ENCODE measurements at places on chromosomes 5 and 9.

DNA sequence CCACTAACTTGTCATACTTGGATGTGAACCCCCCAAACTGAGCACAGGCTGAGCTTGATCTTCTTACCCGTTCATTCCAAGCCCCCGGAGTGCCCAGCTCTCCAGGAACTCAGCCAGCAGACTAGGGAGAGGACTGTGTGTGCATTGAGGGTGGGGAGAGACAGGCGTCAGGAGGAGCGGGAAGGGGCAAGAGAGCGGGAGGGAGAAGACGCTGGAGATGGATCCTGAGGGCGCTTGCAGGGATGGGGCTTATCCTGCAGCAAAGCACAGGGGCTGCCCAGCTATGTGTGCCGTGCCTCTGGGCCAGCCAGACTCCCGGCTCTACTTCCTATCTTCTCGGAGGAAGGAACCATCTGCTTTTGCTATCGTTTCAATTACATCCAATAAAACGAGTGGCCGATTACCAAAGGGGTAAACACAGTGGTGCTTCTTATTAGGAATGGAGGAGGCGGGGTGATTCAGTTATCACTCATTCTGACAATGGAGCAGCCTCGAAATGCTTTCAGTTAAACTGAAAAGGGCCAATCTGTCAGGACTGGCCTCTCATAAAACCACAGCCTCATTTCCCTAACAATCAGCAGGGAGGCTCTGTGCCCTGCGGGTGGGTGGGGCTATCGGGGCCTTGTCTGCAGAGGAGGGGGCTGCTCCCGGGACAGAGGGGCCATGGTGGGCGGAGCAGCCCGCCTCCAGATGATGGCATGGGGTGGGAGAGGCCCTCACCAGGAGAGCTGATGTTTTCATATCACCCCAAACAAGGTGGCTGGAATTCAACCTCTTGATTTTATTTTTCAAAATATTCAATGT, 168.2 kb downstream of the DAB2IP start:
- DNase-seq = peak; percentile 48

- no peak for DNase-seq
Measured at GRCh38 chr5:73450137-73450536, 1.6 kb upstream of the FOXD1 start.

GRCh38 chr9:5478206-5478605, 27.9 kb downstream of the CD274 start:
- DNase-seq = no peak

DNA sequence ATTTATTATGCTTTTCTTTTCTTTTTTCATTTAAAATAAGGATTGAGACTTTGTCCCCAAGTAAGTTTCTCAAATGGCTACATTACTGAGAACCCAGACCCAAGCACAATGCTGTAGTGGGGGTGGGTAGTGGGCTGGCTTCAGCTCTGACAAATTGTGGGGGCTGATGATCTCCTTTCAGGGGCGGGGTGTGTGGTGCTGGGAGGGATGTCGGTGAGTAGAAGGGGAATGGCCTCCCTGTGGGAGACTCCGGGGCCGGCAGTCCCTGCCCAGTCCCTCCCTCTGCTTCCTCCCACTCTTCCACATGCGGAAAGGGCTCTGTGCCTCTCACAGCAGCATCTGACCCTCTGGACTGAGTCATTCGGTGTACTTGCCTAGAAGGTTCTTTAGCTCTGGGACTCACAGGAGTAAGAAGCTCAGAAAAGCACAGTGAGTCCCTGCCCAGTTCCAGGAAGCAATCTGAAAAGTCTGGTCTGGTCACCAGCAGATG, 14.3 kb downstream of the CD180 start:
- DNase-seq = peak; percentile 35

GRCh38 chr5:2577312-2578036, 174.0 kb downstream of the IRX2 start:
- no peak for DNase-seq

Measured in fibroblast of skin of right biceps (primary cell).